ENCODE measurements at places on chromosomes 6 and 20. TPM values are rescaled to one million over a fixed set of nuclear protein-coding genes. Genes with fewer than 3 reads are reported as not detected.

Gene GTSF1L
- polyA plus RNA-seq: not detected

GRCh38 chr6:1327630-1328029, 15.7 kb downstream of the FOXQ1 start:
- DNase-seq: no peak

DNA sequence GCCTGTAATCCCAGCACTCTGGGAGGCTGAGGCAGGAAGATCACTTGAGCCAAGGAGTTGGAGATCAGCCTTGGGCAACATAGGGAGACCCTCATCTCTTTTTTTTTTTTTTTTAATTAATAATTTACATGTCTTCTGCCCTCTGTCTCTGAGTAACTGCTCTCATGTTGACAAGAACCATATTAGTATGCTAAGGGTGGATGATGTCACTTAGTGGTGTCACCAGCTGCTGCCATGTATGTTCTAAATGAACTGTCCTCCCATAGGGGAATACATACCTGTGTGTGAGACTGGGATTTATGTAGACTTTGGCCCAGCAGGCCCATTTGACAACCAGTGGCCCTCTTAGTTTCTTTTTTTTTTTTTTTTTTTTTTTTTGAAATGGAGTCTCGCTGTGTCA, 65.6 kb downstream of the SCAND1 start:
- DNase-seq: no peak

DNA sequence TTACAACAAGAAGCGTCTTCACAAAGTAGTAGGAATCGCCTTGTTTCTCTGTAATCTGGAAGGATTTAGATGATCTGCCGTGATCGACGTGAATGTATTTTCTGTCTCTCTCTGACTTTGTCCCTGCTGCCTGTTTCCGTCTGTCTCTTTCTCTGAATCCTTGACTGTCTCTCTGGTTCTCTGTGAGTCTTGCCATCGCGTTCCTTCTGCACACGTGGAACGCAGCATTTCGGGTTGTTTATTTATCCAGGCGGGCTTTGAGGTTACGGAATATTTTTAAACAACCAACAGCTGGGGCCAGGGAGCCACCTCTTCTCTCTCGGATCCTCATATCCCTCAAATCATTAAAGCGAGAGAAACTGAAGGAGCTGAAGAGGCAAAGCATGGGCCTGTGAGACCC, 215.9 kb downstream of the ZDHHC14 start:
- no peak for DNase-seq

DNA sequence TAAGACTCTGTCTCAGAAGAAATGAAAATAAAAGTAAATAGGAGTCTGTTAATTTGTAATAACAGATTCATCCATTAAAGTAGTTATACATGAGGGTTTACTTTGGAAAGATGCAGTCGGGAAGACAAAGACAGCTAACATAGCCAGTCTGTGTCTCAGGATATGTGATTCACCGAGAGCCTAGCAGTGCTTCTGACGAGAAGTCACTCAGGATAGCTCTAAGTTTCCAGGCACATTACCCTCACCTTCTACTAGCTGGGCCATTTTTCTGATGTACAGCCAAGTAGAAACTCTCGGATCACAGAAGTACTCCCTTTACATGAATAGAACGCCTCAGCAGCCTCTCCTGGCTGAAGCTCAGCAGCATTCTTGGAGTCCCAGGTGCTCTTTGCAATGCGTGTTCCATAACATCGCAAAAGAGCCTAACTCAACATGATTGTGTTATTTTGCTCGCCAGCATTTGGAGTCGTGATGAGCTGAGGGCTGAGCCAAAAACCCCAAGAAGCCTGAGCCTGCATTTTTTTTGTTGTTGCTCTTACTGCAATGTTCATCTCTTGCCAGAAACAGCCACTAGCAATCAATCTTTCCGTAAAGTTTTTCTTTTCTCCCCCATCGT, 22.4 kb upstream of the TASP1 start:
- no peak for DNase-seq

DNA sequence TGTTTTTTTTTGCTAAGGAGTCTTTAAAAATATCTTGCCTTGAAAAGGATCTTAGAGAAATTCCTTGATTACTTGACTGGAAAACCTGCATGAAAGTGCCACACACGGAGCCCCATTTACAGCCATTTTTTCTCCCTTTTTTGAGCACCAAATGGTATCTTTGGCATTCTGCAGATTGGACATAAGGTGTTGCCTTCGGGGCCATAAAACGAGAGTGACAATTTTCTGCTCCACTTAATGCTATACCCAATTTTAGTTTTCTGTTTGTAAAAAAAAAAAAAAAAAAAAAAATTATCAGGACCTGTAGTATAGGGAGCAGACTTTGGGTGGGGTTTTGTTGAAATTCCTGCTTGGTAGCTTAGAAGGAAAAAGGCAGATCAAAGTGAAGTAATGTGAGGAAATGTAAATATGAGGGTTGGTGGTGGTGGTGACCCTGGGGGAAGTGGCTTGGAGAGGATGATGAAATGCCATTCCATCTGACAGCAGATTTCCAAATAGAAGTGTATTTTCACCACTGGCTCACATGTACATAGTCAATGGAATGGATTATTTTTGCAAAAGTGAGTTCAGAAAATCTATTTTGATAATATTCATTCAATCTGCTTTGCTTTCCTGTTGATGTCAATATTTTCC, 212.1 kb upstream of the SOX4 start:
- DNase-seq: no peak

- no peak for DNase-seq
Observed at GRCh38 chr6:85754894-85755293, 112.2 kb upstream of the SYNCRIP start.
